BJ (cell line): ENCODE measurements at places on chromosomes 1 and 21. TPM values are rescaled to one million over a fixed set of nuclear protein-coding genes. Genes with fewer than 3 reads are reported as not detected.

Gene SEMA4A
- 0.49 and 0.77 TPM in 2 replicates for polyA plus RNA-seq

DNA sequence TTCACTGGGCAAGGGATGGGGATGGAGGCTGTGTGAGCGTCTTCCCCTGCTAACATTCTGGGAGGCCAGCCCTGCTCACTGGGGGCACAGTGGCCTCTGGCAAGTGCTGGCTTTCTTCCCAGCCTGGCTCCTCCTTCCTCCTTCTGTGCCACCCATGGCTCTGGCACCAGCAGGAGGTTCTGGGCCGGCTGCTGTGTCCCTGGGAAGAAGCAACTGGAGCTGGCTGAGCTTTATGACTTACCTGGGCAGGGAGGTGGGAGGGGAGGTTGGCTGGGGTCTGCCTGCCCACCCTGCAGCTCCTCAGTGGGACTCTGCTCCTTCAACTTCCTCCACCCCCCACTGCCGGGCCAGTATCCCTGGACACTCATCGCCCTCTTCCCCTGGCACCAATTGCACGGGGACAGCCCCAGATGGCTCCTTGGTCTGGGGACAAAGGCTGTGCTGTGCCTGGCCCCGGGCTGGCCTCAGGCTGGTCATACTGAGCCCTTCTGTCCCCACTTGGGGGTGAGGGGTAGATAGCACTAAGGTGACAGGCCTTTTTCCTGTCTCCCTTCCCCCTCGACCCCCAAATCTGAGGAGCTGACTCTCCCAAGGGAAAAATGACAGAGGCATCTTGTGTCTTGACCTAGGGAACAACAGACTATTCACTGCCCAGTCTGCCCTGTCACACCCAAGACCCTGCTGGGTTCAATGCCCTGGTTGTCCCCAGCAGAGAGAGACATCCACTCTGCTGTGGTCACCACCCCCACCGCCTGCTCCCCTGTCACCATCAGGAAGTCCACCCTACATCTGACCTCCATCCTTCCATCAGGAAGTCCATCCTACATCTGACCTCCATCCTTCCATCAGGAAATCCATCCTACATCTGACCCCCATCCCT lies 14.4 kb downstream of the CDK18 start:
- no peak for DNase-seq

Gene NTNG1
- polyA plus RNA-seq: 3.3 and 4.6 TPM in 2 replicates

DNA sequence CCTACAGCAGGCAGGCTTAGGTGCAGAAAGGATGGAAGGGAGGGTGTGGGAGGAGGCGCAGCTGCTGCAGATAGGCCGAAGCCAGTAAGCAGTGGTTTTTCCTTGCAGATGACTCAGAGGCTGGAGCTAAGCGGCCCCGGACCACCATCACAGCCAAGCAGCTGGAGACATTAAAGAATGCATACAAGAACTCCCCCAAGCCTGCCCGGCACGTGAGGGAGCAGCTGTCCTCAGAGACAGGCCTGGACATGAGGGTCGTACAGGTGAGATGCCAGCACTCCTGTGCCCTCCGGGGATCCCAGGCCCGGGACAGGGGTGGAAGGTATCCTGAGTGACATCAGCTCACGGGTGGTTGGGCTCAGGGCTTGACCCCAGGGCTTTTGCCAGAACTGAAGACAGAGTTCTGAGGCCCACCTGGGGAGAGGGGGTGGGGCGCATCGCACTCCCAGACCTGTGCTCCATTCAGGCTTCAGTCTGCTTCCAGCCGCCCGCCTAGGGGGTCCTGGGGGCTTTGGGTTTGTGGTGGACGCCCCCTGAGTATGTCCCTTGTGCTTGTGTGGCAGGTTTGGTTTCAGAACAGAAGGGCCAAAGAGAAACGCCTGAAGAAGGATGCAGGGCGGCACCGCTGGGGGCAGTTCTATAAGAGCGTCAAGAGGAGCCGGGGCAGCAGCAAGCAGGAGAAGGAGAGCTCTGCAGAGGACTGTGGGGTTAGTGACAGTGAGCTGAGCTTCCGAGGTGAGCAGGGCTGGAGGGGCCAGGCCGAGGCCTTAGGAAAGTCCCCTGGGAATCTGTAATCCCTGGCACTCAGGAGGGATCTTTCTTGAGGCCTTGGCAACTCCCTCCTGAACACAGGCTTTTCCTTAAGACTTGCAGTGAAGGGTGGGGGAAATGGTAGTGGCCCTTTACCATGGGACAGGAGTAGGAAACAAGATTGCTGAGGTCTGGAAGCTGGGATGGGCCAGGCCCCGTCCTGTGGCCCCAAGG lies 41.5 kb downstream of the LHX4 start:
- DNase-seq: no peak

DNA sequence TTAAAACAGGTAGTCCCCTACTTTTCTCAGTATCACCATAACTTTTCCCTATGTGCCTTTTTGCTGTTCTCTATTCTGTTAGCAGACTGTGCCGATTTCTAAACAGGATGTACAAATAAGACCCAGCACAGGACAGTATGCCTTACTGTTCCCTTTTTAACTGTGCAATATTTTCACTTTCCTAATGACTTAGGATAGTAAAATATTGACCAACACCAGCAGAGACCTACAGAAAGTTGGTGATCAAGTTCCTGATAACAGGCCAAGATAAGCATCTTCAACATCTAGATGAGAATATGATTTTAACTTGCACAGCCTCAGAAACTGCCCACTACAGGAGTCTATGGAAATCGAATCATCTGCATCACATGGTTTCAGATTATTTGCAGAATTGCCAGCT lies 42.0 kb downstream of the ADSS2 start:
- DNase-seq: no peak

Gene SERPINC1
- polyA plus RNA-seq: 0.05 and 0.16 TPM in 2 replicates

Gene PSMD4
- polyA plus RNA-seq: 199 and 255 TPM in 2 replicates

Gene PCBP3
- 0.99 and 2.1 TPM in 2 replicates for polyA plus RNA-seq

Gene GORAB
- 7.6 and 17.1 TPM in 2 replicates for polyA plus RNA-seq

Gene TMPRSS3
- not detected in 2 replicates for polyA plus RNA-seq

GRCh38 chr1:30332116-30333094 lies 391.0 kb downstream of the MATN1 start:
- DNase-seq: no peak

Gene GJA4
- not detected in 2 replicates for polyA plus RNA-seq

Gene NBPF6
- not detected in 2 replicates for polyA plus RNA-seq

DNA sequence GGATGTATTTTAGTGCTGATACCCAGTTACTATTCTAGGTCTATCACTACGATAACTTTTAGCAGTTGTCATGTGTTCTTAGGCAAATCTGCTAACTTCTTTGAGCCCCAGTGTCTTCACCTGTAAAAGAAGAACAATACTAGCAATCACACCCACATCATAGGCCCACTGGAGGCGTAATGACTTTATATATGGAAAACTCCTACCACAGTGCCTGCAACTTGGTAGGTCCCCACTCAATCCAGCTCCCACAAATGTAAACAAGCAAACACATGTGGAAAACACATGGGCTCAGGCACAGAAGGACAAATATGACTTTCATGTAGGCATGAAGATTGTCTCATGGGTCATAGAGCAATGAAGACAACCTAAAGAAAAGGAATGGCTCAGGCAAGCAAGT lies 115.8 kb downstream of the TBX19 start:
- DNase-seq: no peak

GRCh38 chr1:235017719-235018118 lies 110.9 kb downstream of the TOMM20 start:
- no peak for DNase-seq

- DNase-seq: no peak
Observed at GRCh38 chr1:109112056-109112651, 1.8 kb upstream of the ELAPOR1 start.

GRCh38 chr1:154352581-154353459 lies 27.5 kb downstream of the ATP8B2 start:
- no peak for DNase-seq

GRCh38 chr1:65309304-65310077 lies at the start of gene DNAJC6:
Gene DNAJC6 (plus strand): TSS chr1:65309543. CDS start chr1:65309746, 203 bp downstream.
- DNase-seq: peak; percentile 9

DNA sequence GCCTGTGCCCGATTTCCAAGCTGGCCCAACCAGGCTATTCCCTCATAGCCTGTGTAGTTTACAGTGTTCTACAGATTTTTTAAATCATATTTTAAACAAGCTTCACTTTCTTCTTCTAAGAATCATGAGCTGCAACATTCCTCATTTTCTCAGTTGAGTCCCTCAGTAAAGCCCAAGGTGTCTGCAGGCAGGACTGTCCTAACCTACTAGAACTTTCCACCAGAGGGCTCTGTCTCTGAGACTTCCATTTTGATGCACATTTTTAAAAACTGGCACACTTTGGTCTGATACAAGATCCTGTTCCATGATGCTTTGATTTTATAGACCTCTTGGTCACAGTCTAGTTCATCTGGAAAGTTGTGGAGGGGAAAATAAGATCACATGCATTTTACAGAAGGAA lies 21.6 kb upstream of the SLAMF6 start:
- DNase-seq: no peak
